Neuronal stem cell (in vitro differentiated cells): ENCODE measurements at places on chromosomes 12 and 14.

GRCh38 chr12:29163146-29163545 lies 14.1 kb downstream of the FAR2 start:
- no peak for DNase-seq

DNA sequence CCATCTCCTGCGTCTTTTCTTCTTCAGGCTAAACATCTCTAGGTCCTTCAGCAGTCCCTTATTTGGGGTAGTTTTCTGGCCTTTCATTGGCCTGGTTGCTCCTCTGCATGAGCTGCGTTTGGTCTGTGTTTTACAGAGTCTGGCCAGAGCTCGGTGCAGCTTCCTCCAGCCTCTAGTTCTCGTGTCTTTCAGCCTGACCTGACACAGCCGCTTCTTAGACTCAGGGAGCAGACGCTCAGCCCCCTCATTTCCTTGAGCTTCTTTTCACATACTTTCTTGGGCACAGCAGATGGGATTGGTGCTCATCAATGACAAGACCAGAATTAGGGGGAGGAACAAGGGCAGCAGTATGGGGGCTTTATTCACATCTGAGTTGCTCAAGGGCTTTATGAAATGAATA lies 13.6 kb upstream of the GSG1 start:
- DNase-seq: no peak

GRCh38 chr12:129534966-129535750 lies 368.7 kb downstream of the TMEM132D start:
- no peak for DNase-seq

DNA sequence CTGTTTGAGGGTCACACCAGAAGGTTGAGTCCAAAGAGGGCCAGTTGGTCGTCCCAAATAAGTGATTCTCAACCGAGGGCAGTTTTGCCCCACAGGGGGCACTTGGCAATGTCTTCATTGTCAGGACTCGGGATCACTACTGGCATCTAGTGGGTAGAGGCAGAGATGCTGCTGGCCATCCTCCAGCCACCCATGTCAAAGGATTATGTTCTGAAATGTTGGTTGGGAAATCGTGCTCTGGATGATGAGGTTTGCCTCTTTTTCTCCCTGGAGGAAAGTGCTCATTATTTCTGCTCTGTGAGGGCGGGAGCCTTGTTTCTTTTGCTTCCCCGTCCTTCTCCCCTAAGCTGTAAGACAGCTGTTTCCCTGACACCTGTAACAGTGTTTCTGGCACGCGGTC lies 3.6 kb downstream of the ZNF839 start:
- no peak for DNase-seq

GRCh38 chr12:92146497-92147224 lies 1.0 kb upstream of the BTG1 start:
- DNase-seq: no peak

- DNase-seq: no peak
These were observed 911.3 kb downstream of the LRFN5 start for GRCh38 chr14:42517806-42518500.

DNA sequence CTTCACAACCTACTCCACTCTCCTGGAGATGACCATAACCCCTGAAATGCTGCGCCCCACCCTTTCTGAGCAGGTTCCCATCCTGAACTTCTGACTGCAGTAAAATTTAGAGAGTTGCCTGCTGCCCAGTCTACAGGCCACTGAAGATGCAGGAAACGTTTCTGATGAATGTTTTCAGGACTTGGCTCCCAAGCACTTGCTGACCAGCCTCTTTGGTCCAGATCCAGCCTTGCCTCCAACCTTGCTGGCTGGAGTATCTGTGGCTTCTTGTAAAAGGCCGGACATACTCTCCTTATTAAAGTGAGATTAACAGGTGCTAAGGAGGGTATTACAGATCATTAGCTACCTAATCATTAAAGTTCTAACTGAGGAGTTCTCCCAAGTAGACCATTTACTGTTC lies 70.3 kb upstream of the STXBP6 start:
- DNase-seq: no peak

DNA sequence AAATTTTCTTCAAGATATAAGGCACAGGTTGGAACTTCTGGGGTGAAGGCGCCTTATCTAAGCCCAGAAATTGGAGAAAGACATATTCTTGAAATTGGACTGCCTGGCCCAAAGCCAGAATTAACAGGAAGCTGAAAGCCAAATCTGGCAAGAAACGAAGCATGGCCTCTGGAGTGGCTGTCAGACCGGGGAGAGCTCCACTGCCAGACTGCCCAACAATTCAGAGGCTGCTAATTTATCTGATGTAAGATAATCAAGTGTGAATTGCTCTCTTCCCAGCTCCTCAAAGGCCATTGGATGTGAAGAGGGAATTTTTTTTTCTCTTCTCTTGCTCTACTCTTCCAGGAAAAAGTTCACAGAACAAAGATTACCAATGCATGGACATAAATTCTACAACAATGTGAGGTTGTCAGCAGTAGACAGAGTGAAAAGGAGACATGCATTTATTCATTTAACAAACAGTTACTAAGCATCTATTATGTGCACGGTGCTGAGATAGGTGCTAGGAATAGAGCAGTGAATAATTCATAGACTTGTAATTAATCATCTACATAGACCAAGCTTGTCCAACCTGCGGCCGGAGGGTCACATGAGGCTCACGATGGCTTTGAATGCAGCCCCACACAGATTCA lies at the start of gene GDF3:
Gene GDF3, minus strand, starts transcription at position 210 of the 632 bp plus-strand sequence. Its CDS starts 47 bp downstream, at position 163.
- no peak for DNase-seq

DNA sequence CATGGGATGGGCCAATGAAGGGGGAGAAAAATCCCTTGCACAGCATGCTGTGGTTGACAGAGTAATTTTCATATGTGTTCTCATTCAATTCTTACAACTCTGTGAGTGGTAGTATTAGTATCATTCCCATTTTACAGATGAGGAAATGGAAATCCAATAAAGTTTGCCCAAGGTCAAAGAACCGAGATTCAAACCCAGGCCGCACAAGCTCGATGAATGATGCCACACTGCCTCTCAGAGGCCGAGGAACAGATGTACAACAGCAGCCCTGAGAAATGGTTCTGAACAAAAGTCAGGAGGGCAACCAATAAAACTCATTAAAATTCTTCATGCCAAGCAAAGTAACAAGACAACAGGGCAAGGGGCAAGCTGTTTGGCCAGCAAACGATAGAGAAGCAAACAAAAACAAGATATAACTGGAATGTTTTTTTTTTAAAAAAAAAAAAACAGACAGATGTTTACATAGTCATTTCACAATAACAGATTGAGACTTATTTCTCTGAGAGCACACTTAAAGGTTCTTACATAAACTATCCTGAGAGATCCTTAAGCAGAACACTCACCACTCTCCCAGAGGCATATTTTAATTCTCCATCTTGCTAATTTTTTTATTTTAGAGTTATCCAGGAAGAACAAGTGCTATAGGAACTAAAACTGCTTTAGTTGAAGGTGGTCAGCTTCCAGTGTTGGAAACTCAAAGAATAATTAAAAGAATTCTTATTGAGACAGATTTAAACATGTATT lies 85.8 kb downstream of the EXOC5 start:
- DNase-seq: peak; percentile 27

DNA sequence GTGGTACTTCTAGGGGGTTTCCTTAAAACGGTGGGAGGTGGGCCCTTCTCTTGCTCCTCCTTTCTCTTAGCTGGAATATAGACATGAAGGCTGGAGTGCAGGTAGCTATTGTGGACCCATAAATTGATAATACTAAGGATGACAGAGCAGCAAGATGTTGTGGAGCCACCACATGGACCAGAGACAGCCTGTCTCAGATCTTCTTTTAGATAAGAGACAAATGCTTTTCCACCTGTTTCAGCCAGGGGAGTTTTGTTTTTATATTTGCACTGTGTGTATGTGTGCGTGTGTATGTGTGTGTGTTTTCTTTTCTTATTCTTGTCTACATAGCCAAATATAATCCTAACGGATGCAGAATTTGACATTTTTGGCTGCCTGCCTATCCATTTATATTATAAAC lies 62.9 kb upstream of the HIF1A start:
- DNase-seq: no peak

- no peak for DNase-seq
These were observed 74.4 kb upstream of the SYT1 start for GRCh38 chr12:78790148-78790547.

GRCh38 chr12:52903855-52904508 lies 894 bp downstream of the KRT8 start:
- peak; percentile 56 for DNase-seq

DNA sequence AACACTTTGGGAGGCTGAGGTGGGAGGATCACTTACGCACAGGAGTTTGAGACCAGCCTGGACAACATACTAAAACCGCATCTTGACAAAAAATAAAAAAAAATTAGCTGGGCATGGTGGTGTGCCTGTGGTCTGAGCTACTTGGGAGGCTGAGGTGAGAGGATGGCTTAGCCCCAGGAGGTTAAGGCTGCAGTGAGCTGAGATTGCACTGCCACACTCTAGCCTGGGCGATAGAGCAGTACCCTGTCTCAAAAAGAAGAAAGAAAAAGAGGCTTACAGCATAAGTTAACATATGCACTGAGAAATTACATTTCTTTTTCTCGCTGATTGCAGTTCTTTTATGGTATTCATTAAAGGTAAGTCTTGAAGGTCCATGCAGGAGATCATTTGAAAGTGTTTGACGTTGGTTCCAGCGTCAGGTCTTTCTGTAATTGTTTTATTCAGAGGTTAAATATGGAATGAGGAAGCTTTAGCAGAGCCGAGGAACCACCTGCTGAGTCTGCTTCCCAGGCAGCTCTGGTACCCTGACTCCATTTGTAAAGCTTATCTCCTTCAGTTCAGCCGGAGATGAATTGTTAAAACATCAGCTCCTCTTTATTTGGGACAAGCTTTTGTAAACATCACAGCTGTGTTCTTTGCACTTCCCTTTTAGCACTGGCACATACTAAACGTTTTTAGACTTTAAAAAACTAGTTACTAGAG lies 18.5 kb downstream of the SFSWAP start:
- no peak for DNase-seq

DNA sequence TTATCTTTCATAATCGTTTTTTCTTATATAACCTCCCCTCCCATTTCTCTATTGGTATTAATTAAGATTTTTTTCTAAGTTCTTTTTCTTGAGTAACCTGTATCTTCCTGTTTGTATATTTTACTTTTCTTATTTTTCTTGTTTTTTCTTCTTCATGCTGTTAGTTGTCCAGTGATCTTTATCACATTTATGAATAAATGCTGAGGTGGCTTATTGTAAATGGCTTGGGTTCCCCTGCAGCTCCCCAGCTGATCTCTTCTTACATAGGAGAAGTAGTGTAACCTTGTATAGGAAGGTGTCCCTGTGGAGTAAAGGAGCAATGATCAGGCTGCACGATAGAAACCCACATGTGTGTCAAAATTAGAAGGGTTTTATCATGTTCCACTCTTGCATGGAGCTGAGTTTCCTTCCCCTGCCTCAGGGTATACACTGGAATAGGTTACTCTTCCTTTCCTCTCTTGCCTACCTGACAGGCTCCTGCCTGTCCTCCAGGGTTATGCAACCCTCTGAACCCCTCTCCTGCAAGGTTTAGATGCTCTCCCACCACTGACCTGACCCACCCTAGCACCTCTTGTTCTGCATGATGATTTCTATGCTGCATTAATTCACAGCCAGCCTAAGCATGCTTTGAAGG lies 334.8 kb upstream of the RGS6 start:
- DNase-seq: no peak

DNA sequence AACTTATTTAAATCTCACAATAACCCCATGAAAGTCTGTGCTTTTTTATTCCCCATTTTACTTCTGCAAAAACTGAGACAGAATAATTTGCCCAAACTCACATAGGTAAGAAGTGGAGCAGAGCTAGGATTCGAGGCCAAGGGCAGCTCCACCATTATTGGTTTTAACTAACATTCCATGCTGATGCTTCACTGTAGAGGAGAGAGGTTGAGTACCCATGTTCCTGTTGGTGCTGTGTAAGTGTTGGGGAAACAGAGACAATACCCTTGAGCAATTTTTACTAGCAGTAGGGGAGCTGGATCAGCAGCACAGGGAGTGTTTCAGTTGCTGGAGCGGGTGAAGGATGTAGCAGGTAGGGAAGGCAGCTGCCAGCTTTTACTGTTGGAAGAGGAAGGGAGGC lies 21.1 kb downstream of the RASSF8 start:
- DNase-seq: no peak

- DNase-seq: no peak
These were observed 54.4 kb downstream of the EFCAB11 start for GRCh38 chr14:89899917-89900663.

DNA sequence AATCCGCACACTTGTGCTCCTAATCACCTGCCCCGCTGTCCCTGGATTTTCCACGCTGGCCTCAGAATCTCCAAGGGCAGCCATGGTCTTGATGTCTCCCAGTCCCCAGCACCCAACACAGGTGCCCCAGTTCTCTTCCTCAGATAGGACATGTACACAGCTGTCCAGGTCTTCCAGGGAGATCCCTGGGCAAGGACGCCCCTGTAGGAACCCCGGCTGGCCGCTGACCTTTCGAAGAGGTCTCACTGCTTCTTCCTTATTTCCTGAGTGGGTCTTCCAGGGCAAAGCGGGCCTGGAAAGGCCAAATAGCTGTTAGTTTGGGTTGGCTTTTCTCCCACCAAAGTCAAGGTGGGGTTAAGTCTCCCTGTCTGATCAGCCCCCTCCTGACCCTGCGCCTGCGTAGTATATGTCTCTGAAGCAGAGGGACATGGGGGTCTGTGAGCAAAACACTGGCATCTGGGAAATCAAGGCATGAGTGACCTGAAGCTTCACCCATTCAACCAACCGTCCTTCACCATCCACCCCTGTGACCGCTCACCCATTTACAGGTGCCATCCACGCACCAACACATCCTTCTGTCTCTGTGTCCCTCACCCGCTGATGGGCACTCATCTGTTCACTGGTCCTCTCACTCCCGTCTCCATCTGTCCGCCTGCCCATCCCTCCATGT lies 4.6 kb downstream of the BEGAIN start:
- no peak for DNase-seq

- no peak for DNase-seq
These were observed 119.2 kb downstream of the GALC start for GRCh38 chr14:87873741-87874140.

DNA sequence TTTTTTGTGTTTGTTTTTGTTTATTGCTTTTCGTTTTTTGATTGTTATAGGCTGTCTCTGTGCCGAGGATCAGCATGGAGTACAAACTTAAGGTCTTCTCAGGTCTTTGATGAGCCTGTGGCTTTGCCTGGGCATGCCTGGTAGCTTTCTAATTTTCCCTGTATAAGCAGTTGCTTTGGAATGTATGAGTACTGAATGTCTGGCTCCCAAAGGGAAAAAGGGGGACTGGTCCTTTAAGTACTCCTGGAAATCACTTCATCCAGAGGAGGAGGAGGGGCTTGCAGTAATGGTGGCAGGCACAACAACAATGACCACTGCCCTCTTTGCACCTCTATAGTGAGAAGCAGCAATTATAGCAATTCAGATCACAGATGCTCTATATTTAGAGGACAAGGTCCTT lies 67.6 kb upstream of the TTC7B start:
- no peak for DNase-seq

DNA sequence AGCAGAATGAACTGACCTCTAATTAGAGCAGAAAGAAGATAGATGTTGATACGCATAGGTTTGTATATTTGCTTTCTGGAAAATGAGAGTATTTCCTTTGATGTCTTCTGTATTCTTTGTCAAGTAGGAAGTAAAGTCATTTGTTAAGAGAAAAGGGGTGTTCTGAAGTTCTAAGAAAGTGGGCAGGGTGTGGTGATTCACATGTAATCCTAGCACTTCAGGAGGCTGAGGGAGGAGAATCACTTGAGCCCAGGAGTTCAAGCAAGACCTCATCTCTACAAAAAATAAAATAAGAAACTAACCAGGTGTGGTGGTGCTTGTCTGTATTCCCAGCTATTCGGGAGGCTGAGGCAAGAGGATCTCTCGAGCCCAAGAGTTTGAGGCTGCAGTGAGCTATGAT lies 2.8 kb downstream of the RHNO1 start:
- DNase-seq: no peak
